ENCODE measurements at places on chromosomes 13 and 19.

DNA sequence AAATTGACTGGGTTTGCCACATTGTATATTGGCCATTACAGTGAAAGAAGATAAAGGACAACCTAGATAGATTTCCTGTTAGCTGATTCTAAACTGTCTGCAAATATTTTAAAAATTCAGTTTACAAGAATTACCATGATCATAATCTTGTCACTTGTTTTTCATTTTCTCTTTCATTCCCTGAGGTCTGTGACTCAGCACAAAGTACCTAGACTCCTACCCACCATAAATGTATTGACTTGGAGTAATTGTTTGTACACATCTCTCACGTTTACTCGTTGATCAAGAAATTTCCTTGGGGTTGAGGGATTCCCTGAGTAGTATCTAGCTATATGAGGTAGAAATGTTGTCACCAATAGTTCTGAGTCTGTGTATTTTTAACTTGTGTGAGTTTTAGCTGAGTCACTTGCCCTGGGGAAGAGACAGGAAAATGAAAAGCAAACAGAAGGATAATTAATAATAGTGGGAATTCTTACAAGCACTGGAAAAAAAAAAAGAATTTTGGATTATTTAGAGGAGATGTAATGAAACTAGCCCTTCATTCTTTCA lies 299.2 kb upstream of the DACH1 start:
- DNase-seq: no peak

DNA sequence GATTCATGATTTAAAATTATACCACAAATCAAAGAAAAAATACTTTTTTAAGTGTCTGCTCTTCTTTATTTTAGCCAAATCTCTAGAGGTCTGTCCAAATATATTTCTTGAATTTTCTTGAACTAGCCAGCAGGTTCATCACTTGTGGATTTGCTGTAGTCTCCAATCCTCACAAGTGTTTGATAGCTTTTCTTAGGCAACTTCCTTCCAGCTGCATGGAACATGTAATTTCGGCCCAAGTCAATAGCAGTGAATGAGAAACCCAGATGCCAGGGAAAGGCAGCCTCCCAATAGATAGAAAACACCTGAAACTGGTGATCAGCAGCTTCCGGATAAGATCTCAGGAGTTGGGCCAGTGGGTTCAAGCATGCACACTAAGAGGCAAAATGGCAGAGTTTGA lies 15.6 kb upstream of the RNASEH2B start:
- DNase-seq: no peak

GRCh38 chr13:97786510-97786909 lies 167.0 kb upstream of the IPO5 start:
- DNase-seq: no peak

- no peak for DNase-seq
Measured at GRCh38 chr13:98813993-98814392, 61.5 kb upstream of the SLC15A1 start.

- peak; percentile 28 for DNase-seq
Measured at GRCh38 chr13:39766464-39767158, 111.1 kb downstream of the COG6 start.

- DNase-seq: no peak
Measured at GRCh38 chr19:38211151-38211591, 12.9 kb downstream of the DPF1 start.

GRCh38 chr13:107373551-107373950 lies 805.6 kb upstream of the ARGLU1 start:
- DNase-seq: no peak

All from cerebellar nuclear complex (tissue), 1 donor.